Activated CD4-positive, alpha-beta T cell treated with anti-CD3 and anti-CD28 coated beads for 24 hours (primary cell): ENCODE measurements at places on chromosomes 1 and 21.

GRCh38 chr1:186770421-186770820, 58.3 kb upstream of the PLA2G4A start:
- no peak for DNase-seq

- DNase-seq, result no peak
These were observed 58.3 kb downstream of the SPSB1 start for GRCh38 chr1:9350960-9351359.

DNA sequence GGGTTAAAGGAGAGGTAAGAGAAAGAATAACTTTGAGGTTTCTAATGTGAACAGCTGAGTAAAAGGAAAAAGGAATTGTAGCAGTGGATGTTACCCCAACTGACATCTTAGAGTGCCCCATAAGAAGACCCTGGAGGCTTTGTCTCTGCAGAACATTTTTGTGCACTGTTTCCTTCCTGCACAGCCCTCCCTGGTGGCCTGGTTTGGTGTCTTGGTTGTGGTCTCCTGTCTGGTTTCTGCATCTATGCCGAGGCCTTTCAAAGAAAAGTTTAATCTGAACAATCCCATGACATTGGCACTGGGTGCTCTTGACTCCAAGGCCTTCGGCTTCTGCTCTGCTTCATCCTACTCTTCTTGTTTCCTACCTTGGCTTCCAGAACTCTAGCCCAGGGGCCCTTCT, 57.8 kb downstream of the RHOU start:
- no peak for DNase-seq

- no peak for DNase-seq
These were observed 7.5 kb upstream of the C2CD2 start for GRCh38 chr21:41961282-41961701.

- DNase-seq, result no peak
These were observed 154.1 kb downstream of the PHTF1 start for GRCh38 chr1:113605146-113605545.

- no peak for DNase-seq
These were observed 122.7 kb downstream of the LMO4 start for GRCh38 chr1:87451229-87451920.

GRCh38 chr1:116966791-116967190, 34.8 kb upstream of the CD101 start:
- DNase-seq, result no peak

GRCh38 chr1:95366498-95366897, 132.5 kb downstream of the RWDD3 start:
- no peak for DNase-seq

- peak; percentile 76 for DNase-seq
These were observed 52.7 kb upstream of the CD34 start for GRCh38 chr1:207963427-207964194.
